ENCODE measurements at places on chromosomes 7 and 10.

DNA sequence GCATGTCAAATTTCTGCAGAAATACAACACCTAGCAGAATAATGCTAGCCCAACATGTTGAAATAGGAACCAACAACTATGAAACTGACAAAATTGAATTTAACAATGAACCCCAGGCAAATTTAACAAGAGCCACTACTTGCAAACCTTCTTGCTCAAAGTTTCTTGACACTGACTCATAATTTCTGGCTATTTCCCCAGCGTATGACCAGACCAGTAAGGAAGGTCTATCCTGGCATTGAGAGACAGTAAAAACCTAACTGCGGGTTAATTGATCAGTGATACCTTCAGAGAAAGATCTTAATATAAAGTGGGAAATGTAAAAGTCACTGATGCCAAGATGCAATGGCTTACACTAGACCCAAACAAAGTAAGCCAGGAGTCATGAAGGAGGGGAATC, 510.1 kb downstream of the ARL4A start:
- DNase-seq: no peak

- DNase-seq: no peak
Measured at GRCh38 chr7:90693939-90694338, 97.8 kb downstream of the CDK14 start.

DNA sequence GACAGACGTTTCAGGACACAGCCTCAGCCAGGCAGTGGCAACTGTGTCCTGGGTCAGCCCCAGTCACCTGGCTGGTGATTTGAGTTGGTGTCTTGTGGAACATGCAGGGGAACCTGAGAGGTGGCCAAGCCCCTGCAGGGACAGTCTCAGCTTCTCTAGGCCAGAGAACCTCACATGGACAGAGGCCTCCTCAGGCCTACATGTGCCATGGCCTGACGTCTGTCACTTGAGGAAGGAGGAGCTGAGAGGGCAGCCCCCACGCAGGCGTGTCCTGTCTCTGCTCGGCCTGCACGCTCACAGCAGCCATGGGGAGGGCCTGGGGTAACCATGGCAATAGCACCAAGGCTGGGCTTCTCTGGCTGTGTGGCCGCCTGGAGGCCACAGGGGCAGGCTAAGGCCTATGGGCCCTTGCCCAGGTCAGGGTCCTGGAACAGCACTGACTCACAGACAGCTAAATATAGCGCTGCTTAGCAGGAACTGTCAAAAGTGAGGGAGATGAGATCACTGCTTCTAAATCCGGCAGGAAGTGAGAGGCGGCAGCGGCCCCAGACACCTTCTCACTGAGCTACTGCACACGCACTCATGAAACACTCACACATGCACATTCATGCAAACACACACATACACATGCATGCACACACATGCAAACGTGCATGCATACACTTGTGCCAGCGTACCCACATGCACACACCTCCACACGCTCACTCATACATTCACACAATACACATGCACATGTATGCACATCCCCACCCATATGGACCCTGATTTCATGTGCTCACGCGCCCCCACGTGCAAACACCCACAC, 57.0 kb downstream of the YKT6 start:
- peak; percentile 15 for DNase-seq

DNA sequence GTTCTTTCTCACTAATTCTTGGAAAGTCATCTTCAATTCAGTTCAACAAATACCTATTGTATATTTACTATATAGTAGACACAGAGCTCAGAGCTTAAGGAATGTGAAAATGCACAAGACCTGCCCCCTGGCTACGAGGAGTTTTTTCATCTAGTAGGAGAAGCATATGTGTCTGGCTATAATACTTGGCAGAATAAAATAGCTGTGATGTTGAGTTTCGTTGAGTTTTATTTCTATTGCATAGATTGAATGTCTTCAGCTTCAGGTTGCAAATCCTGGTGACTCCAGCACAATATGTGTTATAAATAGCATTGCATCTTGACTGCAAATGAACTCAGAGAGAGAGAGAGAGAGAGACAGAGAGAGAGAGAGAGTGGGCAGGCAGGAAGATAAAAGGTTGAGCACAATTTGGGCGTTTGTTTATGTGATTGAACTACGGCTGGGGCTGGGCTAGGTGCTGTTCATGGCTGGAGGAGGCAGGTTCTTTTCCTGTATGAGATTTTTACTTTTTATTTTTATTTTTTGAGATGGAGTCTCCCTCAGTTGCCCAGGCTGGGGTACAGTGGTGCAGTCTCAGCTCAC, 229.6 kb downstream of the GALNT17 start:
- no peak for DNase-seq

DNA sequence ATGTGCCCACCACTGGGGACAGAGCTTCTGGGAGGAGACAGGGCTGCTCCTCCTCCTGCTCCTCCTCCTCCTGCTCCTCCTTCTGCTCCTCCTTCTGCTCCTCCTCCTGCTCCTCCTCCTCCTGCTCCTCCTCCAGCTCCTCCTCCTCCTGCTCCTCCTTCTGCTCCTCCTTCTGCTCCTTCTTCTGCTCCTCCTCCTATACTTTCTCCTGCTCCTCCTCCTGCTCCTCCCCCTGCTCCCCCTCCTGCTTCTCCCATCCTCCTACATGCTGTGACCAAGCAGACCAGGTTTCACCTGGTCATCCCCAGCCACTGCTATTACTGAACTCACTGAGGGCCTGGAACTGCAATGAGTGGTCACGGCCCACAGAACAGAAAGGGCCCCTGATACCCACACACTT, 154.0 kb upstream of the PPP2R2D start:
- no peak for DNase-seq

GRCh38 chr7:151597541-151598444, 78.1 kb upstream of the RHEB start:
- no peak for DNase-seq

GRCh38 chr7:151592868-151593486, 73.3 kb upstream of the RHEB start:
- no peak for DNase-seq

DNA sequence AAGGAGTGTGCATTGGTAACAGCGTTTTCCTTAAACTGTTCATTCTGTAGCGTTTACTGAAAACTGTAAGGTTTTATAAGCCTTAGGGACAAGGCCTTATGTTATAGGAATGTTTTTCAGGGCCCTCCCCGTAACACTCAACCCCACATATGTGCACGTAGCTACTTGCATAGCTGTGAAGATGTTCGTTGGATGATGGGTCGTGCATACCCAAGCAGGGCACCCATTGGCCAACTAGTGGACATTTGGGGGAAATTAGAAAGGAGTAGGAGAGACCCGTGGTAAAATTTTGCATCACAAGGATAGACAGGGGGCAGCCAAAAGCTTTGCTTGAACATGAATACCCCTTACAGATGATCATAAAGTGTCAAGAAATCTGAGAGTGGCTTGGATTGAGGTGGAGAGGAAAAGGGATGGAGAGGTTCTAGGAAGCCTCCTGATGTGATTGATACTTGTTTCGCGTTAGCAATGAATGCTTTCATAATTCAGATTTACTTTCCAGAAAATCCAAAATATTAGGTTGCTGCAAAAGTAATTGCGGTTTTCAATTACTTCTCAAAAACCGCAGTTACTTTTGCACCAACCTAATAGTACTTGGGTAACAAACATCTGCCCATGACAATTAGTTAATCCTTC, 878 bp downstream of the SEC61A2 start:
- DNase-seq: peak; percentile 3

DNA sequence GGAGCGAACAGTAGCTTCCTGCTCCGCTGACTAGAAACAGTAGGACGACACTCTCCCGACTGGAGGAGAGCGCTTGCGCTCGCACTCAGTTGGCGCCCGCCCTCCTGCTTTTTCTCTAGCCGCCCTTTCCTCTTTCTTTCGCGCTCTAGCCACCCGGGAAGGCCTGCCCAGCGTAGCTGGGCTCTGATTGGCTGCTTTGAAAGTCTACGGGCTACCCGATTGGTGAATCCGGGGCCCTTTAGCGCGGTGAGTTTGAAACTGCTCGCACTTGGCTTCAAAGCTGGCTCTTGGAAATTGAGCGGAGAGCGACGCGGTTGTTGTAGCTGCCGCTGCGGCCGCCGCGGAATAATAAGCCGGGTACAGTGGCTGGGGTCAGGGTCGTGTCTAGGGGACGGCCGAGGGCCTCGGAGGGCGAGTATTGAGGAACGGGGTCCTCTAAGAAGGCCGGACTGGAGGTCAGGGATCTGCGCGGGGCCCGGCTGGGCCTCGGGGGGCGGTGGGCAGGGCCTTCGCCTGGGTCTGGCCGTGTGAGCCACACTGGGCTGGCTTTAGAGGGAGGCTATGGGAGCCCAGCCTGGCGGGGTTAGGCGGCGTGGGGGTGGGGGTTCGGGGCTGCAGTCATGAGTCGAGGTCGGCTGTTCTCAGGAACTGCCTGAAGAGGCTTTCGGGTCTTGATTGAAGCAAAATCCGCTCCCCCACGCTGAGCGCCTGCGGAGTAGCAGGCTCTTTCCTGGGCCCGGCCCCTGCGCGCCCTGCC, at the start of gene CDK1:
Gene CDK1 (plus strand): TSS at position 265 of the 757 bp plus-strand sequence. CDS start 1,688 bp downstream, outside the sequence.
- peak; percentile 90 for DNase-seq

GRCh38 chr10:23015021-23015707, 80.2 kb upstream of the MSRB2 start:
- no peak for DNase-seq

GRCh38 chr7:47332213-47332612, 249.7 kb downstream of the TNS3 start:
- no peak for DNase-seq

DNA sequence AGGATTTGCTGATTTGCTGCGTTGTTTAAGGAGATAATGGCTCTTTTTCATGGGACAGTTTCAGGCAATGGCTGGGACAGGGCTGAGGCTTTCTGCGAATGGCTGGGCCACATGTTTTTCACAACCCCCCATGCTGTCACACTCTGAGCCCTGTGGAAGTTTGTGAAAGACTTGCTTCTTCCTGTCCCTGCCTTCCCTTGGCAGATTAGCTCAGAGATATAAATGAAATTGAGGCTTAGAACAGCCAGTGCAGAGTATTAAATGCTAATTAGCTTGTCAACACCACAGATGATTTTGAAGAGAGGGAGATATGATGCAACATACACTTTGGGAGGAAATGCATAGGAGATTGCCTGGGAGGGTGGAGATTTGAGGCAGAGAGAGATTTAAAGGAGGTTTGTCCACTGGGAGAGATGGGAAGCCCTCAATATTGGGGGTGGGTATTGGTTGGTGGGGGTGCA, 232.0 kb downstream of the SH2D4B start:
- DNase-seq: no peak

DNA sequence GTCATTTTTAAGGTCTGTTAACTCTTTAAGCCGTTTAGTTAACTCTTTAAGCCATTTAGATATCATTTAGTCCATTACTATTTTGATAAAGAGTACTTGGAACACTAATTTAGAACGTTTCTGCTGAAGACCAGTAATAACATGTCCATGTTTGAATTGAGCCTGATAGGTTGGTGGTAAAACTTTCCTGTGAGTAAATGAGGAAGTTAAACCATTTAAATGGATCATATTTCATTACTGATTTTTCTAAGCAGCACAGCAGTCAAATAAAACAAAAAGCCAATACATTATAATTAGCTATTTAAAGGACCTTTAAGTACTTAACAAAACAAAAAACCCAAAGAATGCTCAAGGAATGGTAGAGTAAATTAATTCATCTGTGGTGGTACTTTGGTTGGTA, 29.4 kb downstream of the PHTF2 start:
- no peak for DNase-seq

- no peak for DNase-seq
Measured at GRCh38 chr10:88163572-88163971, 300.1 kb downstream of the PTEN start.

DNA sequence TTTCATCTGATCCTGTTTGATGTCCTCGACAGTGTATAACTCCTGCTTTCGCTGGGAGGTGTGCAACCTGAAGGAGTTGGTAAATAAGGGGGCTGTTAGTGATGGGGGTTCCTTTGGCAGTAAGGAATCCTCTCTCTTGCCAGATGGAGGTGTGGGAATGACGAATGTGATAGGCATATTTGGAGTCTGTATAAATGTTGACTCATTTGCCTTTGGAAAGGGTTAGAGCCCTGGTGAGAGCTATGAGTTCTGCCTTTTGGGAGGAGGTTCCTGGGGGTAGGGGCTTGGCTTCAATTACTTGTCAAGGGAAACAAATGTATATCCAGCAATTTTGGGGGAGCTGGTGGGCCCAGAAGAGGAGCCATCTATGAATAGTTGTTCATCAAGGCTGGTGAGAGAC, 11.4 kb upstream of the CHST3 start:
- DNase-seq: no peak

DNA sequence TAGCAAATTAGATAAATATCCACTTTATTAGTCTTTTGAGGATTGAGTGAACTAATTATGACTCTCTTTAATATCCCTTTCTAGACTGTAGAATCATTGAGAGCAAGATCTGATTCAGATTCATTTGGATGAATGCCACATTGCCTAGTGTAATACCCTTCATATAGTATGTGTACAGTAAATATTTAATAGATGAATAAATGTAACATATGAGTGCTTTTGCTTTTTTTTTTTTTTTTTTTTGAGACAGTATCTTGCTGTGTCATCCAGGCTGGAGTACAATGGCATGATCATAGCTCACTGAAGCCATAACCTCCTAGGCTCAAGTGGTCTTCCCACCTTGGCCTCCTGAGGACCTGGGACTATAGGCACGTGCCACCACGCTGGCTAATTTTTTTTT, 14.8 kb downstream of the SAMD8 start:
- DNase-seq: no peak

GRCh38 chr10:124971276-124971675, 29.4 kb downstream of the ZRANB1 start:
- DNase-seq: no peak

DNA sequence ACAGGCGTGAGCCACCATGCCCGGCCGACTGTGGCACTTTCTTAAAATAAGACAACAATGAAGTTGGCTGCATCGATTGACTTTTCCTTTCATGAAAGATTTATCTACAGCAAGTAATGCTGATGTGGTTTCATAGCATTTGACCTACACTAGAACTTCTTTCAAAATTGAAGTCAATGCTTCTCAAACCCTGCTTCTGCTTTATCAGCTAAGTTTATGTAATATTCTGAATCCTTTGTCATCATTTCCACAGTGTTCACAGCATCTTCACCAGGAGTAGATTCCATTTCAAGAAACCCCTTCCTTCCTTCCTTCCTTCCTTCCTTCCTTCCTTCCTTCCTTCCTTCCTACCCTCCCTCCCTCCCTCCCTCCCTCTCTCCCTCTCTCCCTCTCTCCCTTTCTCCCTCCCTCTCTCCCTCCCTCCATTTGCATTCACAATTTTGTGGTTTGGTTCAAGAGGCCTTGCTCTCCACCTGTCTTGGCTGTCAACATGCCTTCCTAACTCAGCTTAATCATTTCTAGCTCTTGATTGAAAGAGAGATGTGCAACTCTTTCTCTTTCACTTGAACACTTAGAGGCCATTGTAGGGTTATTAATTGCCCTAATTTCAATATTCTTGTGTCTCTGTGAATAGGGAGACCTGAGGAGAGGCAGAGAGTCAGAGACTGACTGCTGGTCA, 52.1 kb downstream of the HDAC9 start:
- DNase-seq: no peak

DNA sequence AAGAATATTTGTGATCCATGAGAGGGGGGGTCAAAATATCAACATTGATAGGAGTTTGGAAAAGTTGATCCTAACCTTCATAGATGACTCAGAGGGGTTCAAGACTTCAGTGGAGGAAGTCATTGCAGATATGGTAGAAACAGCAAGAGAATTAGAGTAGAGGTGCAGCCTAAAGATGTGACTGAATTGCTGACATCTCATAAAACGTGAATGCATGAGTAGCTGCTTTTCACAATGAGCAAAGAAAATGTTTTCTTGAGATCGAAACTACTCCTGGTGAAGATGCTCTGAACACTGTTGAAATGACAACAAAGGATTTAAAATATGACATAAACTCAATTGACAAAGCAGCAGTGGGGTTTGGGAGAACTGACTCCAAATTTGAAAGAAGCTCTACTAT, 700.7 kb upstream of the FZD8 start:
- DNase-seq: no peak

Data from T follicular helper cell (primary cell).